ENCODE measurements at places on chromosomes 6 and 20.

DNA sequence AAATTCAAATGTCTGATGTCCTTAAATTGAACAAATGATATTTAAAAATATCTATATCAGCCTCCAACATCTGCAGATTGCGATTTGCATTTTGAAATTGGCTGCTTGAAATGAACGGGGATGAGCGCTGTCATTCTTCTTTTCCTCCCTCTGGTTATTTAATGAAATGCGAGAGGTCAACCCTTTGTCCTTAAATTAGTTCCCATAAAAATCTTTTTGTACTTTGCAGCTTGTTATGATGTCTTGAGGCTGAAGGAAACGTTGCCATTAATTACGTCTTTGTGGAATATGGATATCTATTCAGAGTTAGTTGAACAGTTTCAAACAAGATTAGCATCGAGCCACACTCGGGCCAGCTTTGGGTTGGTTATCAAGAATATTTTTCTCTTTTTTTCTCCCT lies 140.0 kb downstream of the LINC00237 start:
- DNase-seq = no peak

DNA sequence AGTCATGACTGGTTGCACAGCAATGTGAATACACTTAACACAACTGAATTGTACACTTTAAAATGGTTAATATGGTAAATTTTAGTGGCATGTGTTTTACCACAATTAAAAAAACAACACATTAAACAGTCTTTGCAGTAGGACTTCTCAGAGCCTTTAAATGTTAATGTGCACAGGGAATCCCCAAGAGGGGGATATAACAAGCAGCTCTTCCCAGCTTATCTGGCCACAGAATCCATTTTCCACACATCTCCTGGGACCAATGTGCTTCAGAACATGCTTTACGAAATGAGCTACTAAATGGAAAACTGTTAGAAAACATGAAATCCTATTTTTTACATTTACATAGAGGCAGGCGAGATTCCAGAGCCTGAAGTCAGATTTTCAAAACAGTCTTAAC lies 44.4 kb downstream of the FYN start:
- no peak for DNase-seq

DNA sequence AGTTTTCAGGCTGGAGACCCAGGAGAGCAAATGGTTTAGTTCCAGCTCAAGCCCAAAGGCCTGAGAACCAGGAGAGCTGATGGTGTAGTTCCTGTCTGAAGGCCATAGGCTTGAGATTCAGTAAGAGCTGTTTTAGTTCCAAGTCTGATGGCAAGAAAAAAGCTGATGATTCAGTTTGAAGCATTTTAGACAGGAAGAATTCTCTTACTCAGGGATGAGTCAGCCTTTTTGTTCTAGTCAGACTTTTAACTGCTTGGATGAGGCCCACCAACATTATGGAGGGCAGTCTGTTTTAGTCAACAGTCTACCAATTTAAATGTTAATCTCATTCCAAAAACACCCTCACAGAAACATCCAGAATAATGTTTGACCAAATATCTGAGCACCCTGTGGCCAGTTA lies 2.5 kb downstream of the ZSCAN26 start:
- no peak for DNase-seq

GRCh38 chr6:142861711-142862110 lies 83.3 kb downstream of the HIVEP2 start:
- no peak for DNase-seq

- DNase-seq = no peak
These were observed 198.7 kb downstream of the GMPR start for GRCh38 chr6:16437095-16437494.

GRCh38 chr6:105024803-105025202 lies 67.9 kb downstream of the LIN28B start:
- no peak for DNase-seq

DNA sequence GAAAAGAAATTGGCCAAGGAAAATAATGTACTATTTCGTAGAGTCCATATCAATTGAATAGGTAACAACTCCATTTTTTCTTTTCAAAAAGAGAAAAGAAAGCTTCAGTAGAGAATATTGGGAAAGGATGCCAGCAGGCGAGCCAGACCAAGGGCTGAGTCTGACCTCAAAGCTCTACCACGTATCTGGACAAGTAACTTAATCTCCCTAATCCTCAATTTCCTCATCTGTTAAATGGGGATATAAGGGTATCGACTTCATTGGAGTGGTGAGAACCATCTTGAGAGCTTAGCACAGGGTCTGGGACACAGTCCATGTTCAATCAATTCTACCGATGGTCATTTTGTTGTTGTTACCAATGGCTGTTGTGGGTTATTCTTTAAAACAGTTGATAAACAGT lies 63.2 kb upstream of the TBC1D7 start:
- no peak for DNase-seq

All from head of caudate nucleus (tissue), 42 donors.